ENCODE measurements at places on chromosomes 11 and 22.
A peak's percentile ranks its signal among the peaks of the same experiment; 100 is the strongest.

DNA sequence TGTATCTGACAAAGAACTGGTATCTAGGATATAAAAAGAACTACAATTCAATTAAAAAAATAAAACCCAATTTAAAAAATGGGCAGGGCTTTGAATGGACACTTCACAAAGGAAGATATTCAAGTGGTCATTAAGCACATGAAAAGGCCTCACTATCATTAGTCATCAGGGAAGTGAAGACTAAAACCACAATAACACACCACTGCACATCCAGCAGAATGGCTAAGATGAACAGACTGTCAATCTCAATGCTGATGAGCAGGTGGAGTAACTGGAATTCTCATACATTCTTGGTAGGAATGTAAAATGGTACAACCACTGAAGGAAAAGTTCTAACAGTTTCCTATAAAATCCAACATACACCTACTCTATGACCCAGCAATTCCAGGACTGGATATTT lies 8.9 kb downstream of the HPS4 start:
- no peak for DNase-seq

GRCh38 chr22:23183061-23183698 lies 2.9 kb downstream of the BCR start:
- DNase-seq = no peak

GRCh38 chr11:68682531-68682961 lies 1.8 kb upstream of the GAL start:
- DNase-seq = no peak

- DNase-seq = no peak
Observed at GRCh38 chr11:46977038-46977813, 40.7 kb downstream of the CSTPP1 start.

GRCh38 chr22:43867839-43868635 lies 5.7 kb upstream of the SULT4A1 start:
- DNase-seq = no peak

GRCh38 chr22:20656902-20657836 lies 116.7 kb upstream of the SERPIND1 start:
- no peak for DNase-seq

- DNase-seq = no peak
Observed at GRCh38 chr11:11415901-11416300, 62.9 kb upstream of the CSNK2A3 start.

DNA sequence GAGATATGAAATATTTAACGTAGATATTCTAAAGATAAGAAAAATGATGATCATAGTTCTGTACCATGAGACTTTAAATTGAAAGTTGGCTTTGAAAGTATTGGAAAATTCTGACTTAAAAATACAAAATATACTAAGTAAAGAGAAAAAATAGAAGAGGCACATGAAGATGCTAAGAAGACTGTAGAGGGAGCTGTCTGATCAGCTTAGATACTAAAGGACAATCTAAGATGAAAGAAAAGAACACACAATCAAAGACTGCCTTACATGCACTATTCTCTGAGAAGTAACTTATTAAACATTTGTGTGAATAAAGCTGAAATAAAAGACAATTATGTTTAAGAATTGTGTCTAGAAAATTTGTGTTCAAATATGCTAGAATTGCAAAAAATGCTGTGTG lies 55.1 kb downstream of the RBMXL2 start:
- peak; percentile 14 for DNase-seq

DNA sequence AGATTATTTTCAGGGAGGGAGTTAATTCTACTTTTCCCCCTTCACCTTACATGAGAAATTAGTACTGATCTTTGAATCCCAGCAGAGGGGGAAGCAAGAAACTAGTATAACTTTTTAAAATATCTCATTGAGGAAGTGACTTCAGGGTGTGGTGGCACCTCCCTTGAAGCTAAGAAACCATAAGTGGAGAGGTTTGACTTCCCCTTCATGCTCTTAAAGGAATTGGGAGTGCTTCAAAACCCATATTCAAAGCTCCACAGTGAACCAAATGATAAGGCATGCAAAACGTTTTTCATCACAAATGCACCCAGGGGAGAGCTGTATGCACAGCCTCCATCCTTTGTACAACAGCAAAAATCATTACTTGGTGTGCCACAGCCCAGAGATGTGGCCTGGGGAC lies 540 bp downstream of the MS4A14 start:
- no peak for DNase-seq

GRCh38 chr11:43852057-43852636 lies 28.5 kb upstream of the ALKBH3 start:
- peak; percentile 30 for DNase-seq

DNA sequence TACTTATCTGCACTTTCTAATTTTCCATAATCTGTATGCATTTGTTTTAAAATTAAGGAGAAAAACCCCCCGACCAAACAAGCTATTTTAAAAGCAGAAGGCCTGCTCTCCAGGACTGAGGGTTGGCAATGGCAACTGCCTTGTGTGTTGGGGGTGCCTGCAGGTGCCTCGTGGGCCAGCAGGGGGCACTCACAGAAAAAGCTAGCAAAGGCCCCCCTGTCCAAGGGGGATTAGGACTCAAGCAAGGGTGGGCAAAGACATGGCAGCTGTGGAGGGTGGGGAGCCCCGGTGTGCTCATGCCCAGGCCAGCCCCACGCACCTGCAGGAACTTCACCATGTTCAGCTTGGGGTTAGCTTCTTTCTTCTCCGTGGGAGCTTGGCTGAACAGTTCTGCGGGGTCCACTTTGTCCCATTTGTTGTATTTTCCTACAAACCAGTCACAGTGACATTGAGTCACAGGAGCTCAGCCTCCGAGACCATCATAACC lies 10.3 kb downstream of the TOP3B start:
- no peak for DNase-seq

GRCh38 chr11:121536126-121536525 lies 83.4 kb upstream of the SORL1-AS1 start:
- no peak for DNase-seq

GRCh38 chr22:41327124-41327523 lies 25.8 kb downstream of the ZC3H7B start:
- DNase-seq = no peak

DNA sequence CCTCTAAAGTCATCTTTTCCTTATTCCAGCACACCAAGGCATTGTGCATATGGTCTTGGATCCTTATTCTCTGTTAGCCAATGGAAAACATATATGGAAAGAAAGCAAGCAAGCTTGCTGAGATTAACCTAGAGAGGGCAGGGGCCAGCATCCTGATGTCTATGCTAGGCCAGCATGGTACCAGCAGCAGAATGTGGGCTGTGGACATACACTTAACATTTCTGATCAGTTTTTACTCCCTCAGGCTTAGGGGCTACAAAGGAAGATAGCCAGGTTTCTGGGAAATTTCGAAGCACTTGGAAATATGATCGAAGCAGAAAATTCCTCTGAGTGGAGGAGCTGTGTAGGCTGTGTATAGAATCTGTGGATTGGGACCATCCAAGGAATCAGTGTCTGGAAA lies 67.0 kb downstream of the ST3GAL4 start:
- no peak for DNase-seq

- no peak for DNase-seq
Observed at GRCh38 chr11:122711362-122711761, 55.8 kb downstream of the UBASH3B start.

- no peak for DNase-seq
Observed at GRCh38 chr11:69071956-69072355, 23.2 kb downstream of the TPCN2 start.

DNA sequence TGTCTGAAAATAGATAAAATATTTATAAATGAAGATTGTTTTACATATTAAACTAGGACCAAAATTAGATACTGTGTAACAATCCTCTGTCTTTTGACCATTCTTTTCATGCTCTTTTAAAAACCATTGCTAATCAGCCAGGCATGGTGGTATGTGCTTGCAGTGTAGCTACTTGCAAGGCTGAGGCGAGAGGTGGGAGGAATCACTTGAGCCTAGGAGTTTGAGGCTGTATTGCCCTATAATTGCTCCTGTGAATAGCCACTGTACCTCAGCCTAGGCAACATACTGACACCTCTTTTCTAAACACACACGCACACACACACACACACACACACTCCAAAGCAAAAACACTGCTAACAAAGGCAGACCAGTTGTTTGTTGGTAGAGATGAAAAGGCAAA lies 259.2 kb downstream of the JRKL start:
- DNase-seq = no peak

- no peak for DNase-seq
Observed at GRCh38 chr11:34626393-34626792, 5.5 kb downstream of the EHF start.

DNA sequence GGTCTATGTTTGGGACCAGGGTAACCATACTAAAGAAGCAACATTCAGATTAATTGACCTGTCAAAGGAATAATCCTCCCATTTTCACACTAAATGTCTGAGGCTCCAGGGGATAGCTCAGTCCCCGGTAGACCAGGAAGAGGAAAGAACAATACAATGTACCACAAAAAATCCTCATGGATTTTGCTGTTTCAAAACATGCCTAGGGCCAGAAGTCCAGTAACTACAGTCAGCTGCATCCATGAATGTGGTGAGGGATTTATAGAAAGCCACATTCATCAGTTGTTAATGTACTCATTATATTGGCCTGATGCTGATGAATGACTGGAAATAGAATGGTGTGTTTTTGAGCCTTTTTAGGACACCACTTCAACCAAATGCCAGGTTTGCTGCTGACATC lies 6.9 kb upstream of the ETS1 start:
- no peak for DNase-seq

- peak; percentile 54 for DNase-seq
Observed at GRCh38 chr11:35953081-35953760, 9.4 kb downstream of the LDLRAD3 start.

DNA sequence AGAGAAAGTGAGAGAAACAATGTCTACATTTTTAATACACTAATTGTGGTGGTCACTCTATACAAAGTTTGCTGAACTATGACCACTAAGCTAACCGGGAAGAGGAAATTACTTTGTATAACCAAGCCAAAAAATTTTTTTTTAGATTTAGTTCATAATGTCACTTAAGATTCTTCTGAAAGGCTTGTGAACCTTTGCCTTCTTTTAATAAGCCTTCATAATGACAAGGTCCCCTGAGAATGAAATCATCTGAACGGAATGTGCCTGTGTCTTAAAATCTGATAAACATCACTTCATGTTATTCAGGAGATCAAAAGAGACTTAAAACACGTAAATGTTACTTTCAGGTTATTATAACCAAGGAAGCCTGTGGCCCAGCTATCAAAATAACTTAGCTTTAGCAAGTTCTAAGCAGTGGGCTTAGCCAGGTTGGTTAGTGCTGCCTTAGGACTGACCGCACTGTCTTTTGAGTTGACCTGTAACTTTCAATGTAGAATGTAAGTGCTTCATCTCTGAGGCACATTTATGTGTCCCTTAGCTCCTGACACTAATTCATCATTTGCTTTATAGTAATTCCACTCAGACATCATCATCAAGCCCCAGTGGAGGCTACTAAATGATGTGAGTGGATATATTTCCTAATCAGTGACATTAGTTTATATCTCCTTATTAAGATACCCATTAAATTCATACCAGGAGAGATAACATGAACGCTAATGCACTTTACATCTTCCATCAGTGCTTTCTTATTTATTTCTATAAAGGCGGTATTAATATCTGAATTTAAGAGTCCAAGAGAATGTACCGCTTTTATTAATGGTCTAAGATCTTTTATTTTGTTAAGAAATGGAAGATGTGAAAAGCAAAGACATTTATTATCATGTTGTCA lies 122.5 kb downstream of the WNT11 start:
- no peak for DNase-seq

DNA sequence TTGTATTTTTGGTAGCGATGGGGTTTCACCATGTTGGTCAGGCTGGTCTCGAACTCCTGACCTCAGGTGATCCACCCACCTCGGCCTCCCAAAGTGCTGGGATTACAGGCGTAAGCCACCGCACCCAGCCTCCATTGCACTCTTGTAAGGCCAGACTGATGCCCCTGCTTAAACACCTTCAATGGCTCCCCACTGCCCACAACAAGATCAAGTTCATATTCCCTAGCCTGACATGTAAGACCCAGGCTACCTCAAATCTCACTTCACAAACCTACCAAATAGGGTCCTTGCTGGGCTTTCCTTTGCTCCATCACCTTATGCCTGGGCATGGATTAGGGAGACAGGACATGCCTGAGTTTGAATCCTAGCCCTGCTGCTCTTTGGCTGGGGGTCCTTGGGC lies 13.1 kb downstream of the UQCR10 start:
- no peak for DNase-seq

- peak; percentile 33 for DNase-seq
Observed at GRCh38 chr11:73047773-73048371, 94.2 kb downstream of the FCHSD2 start.

GRCh38 chr11:122229481-122230384 lies 113.7 kb upstream of the BLID start:
- DNase-seq = no peak
